Cardiac ventricle fibroblast (primary cell): ENCODE measurements at places on chromosomes 1 and 21. TPM values are rescaled to one million over a fixed set of nuclear protein-coding genes. Genes with fewer than 3 reads are reported as not detected.

The BEST4 gene
- total RNA-seq, result not detected in 2 replicates

The RXFP4 gene
- total RNA-seq, result not detected in 2 replicates

The SASS6 gene
- total RNA-seq, result 1.1 and 1.5 TPM in 2 replicates

The COL18A1 gene
- total RNA-seq, result 393 and 429 TPM in 2 replicates

The FCGR1A gene
- total RNA-seq, result not detected in 2 replicates

The SLC5A9 gene
- total RNA-seq, result not detected in 2 replicates

The LRRC40 gene
- total RNA-seq, result 7.1 and 9.4 TPM in 2 replicates

The RNU5D-1 gene
- total RNA-seq, result not detected in 2 replicates

The SPRR2F gene
- total RNA-seq, result not detected in 2 replicates

The FMOD gene
- total RNA-seq, result 27.9 and 29.1 TPM in 2 replicates

The CDC14A gene
- total RNA-seq, result 2.3 and 4.8 TPM in 2 replicates
